Osteoblast (primary cell): ENCODE measurements at places on chromosomes 2 and 18. TPM values are rescaled to one million over a fixed set of nuclear protein-coding genes. Genes with fewer than 3 reads are reported as not detected.

Gene KIF5C
- total RNA-seq, result 0.29 and 0.36 TPM in 2 replicates

Gene RESP18
- total RNA-seq, result not detected in 2 replicates

Gene TUBA3E
- total RNA-seq, result not detected in 2 replicates

Gene SCN9A
- 1.8 and 2.1 TPM in 2 replicates for total RNA-seq

Gene DCDC2C
- not detected in 2 replicates for total RNA-seq

Gene MYL1
- not detected in 2 replicates for total RNA-seq

Gene TCF4
- 87.2 and 89.9 TPM in 2 replicates for total RNA-seq

DNA sequence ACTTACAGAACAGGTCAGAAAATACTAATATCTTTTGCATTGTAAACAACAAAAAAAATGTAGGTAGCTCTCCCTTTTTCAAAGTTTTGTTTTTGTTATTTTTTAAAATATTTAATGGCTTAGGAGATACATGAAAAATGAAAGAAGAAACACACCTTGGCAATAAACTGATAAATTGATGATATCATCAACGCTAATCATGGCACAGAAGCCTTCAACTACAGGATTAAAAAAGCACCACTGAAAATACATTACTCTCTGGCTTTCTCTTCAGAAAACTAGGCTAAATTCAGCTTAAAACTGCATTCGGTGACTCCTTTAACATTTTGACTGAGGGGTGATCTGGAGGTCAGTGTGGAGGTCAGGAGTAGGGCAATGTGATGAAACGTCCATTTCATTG is 1018.8 kb upstream of the FANCL start:
- DNase-seq, result no peak

- no peak for DNase-seq
Measured at GRCh38 chr2:226548732-226549131, 250.9 kb downstream of the IRS1 start.

DNA sequence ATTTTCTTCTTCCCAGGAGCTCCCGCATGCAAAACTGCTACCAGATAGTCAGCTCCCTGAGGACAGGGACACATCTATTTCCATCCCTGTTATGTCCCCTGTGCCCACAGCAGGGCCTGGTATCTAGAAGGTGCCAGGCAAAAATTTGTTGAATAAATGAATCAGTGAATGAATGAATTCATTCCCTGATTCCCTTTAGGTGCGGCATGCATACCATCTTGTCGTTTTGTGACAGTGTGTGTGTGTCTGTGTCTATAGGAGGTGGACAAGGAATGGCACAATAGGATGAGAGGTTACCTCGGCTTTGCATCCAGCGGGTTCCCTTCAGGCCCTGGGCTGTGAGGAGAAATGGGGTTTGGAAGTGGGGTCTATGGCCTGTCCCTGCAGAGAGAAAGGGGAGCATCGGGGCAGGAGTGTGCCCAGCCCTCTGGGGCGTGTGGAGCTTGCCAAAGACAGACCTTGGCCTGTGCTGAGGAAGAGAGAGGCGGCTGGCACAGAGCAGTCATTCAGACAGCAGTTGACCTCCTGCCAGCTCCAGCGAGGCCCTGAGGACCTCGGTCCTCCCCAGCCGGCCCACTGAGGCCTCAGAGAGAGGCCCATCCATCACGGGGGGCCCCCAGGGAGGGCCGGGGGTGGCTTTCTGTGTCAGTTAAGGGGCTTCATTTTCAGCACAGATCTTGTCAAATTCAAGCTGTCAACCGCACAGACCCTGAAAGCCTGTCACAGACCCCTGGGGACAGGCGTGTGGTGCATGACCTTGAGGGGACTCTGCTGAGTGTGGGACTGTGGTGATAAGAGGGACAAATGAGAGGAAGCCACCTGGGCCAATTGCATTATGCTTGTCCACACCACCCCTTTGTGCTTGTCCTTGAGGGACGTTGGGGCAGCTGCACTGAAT is 125.9 kb upstream of the CXCR4 start:
- peak; percentile 59 for DNase-seq

DNA sequence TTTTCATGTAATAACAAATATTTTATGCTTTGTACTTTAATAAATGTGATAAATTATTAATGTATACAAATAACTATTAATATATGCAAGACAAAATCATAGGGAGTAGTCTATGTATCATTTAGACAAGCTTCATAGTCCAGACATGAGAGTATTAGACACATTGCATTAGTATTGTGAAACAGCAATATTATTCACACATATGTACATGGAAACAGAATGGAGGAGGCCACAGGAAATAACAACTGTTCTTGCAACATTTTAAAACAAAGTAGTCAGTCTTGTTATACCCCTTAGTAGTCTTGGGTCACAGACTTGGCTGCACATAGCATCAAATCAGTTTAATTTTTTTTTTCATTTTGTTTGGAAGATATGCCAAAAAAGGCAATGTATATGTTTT is 15.8 kb downstream of the DSC1 start:
- DNase-seq, result no peak

DNA sequence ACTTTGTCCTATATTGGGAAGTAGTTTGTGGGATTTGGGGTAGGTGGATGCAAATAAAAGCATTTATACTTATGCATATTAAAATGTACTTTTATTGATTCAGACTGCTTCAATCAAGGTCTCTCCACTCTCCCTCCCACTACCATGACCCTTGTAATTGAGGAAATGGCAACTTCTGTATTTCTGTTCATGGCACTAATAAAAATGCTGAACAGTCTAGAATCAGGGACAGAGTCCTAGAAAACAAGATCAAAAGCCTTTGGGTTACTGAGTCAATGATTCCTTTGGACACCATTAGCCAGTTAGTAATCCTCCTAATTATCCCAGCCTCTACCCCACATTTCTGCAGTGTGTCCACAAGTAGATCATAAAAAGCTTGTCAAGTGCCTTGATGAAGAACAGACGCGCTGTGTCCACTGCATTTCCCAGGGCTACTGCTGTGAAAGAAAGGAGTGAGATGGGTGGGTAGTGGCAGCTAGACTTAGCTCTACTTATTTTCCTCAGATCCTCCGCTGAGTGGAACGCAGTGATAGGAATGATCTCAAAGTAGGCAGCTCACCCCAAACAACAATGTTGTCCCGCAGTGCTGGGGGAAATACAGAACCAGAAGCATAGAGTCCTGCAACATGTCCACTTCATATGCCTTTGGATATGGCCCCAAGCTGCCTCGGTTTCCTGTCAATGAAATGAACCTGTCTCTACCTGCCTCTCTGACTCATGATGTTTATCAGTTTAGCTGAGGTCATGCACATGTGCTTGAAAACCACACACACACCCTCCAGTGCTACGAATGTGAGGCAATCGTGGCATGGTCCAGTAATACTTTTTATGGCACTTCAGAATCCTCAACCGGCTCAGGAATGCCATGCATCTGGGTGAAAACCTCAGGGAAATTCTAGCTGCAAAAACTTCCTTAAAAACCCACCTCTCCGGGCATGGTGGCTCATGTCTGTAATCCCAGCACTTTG is 115.5 kb downstream of the COL6A3 start:
- no peak for DNase-seq

DNA sequence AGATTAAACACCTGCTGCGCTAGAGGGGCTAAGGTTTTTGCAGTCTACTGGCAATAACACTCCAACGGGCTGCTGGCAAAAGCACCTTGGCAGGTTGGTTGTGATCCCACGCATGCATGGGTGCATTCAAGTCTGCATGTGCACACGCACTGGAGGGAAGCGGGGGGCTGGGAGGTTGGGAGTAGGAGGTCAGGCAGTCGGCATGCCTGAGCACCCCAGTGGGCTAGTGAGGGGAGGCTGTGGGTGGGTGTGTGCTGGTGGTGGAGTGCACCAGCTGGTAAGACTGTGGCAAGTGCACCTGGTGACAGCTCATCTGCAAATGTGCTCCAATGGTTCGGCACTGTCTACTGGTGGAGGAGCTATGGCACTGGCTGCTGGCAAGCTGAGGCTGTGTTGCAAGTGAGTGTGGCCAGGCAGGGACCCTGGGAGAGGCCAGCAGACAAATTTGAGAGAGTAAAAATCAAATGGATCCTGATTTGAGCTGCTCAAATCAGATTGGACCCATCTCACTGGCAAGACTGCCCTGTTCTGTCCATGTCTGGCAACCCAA is 460.6 kb upstream of the DSEL start:
- no peak for DNase-seq

GRCh38 chr2:191213333-191213732 is 31.9 kb upstream of the MYO1B start:
- no peak for DNase-seq

DNA sequence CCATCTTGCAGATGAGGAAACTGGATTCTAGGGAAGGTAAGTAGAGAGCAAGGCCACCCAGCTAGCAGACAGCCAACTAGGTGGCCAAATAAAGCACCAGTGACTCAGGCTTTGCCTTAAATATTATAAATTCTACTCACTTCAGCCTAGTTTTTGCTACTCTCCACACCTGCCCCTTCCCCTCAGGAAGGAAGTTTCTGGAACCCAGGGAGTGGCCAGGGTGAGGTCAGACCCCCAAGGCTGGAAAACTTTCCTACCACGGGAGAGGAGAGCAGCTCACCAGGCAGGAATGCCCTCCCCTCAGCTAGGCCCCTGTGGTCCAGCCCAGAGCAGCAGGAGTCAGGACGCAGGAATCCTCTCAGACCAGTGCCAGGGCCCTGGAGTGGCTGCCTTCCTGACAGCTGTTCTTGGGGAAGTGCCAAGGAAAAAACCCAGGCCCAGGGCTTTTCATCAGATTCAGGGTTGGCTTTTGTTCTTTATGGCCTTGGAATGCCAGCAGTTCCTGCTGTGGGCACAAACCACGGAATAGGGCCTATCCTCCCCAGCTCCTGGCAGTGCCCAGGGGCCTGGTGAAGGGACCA is 5.1 kb upstream of the PAX8 start:
- DNase-seq, result peak; percentile 92

DNA sequence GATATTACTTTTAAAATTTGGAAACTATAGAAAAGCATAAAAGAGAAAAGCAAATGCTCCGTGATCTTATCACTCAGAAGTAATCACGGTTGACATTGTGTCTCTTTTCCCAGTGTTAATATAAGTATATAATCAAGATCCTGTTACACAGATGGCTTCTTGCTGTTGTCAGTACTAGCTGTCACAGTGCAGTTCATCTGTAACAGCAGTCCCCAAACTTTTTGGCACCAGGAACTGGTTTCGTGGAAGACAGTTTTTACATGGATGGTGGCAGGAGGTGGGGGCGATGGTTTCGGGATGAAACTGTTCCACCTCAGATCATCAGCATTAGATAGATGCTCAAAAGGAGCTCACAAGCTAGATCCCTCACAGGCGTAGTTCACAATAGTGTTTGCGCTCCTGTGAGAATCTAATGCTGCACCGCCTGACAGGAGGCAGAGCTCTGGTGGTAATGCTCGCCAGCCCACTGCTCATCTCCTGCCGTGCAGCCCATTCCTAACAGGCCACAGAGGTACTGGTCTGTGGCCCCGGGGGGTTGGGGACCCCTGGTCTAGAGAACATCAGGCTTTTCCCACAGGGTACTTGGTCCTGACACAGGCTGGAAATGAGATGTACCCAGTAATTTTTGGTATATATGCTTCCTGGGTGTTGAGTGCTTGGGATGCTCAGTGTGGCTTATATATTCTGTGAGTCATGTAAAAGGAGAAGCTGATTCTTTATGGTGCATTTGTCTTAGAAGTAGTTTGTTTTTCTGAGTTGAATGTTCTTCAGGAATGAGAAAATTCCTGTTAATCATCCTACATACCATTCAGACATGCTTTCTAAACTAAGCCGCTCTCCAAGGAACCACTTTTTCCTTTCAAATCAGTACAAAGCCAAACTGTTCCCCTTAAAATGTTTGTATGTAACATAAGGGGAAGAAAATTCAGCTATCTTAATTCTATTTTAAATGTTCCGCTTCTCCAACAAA is 121.8 kb downstream of the NCK2 start:
- DNase-seq, result peak; percentile 93

DNA sequence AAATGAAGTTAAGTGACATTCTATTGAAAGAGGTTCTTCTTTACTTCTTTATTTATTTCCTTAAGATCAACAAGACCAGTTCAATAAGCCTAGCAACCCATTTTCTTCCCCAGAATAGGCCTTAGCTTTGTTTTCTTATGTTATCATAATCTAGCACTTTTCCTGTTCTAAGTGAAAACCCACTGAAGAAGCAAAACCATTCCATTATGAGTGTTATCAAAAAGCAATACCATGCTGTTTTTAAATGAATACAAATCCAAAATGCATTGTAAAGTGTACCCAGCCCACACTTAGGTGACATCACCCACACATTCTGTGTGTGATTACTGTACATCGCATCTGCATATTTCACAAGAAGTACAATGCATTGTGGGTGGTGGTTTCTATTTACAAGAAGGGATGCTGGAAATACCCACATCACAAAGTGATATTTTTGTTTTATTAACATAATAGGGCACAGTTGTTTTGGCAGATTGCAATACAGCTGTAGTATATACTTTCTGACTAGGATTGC is 679.5 kb downstream of the KCNJ3 start:
- DNase-seq, result no peak

DNA sequence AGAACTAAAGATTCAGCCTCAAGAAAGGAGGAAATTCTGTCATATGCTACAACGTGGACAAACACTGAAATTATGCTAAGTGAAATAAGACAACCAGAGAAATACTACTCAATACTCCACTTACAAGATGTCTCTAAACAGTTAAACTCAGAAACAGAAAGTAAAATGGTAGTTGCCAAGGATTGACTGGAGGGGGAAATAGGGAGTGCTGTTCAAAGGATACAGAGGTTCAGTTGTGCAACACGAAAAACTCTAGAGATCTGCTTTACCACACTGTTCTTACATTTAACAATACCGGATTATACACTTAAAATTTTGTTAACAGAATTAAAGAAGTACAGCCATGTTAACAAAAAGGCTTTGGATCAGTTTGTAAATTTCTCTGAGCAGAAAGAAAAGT is 39.8 kb upstream of the C2orf15 start:
- peak; percentile 46 for DNase-seq

- no peak for DNase-seq
Measured at GRCh38 chr18:52216666-52217065, 123.3 kb upstream of the DCC start.

GRCh38 chr2:175170659-175171304 is 2.8 kb upstream of the ATF2 start:
- no peak for DNase-seq

DNA sequence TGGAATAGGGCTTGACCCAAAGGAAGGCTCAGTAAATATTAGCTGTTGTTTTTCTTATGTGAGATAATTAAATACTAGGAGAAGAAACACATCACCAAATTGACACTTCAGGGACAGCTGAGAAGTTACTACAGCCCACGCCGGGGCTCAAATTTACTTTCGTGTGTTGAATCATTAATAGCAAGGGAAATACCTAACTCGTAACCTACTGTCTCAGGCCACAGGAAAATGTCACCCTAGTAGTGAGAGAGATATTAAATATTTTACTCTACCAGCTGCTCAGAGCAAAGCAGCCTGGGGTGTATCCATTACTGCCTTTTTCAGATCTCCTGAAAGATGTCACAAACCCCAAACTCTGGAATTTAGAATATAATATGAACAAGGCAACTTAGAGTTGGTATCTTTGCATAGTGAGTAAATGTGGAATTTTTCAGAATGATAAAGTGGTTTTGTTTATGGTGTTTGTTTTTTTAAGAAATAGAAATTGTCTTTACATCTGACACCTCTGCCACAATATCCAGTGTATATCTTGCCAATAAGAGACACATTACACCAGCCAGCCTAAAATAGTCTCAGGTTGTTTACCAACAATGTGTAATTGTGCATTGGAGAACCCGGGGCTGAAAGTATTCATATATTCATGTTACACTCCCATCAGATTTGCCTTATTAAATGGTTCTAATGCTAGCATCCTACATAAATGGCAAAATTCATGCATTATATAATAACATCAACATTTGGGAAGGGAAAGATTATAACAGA is 48.4 kb downstream of the ATP8B1 start:
- no peak for DNase-seq
